ENCODE measurements at places on chromosomes 6 and 20.

- DNase-seq = no peak
Measured at GRCh38 chr6:142874676-142875075, 70.3 kb downstream of the HIVEP2 start.

GRCh38 chr20:43404878-43405277, 52.8 kb upstream of the SRSF6 start:
- no peak for DNase-seq

- no peak for DNase-seq
Measured at GRCh38 chr6:7047966-7048365, 59.8 kb upstream of the RREB1 start.

- DNase-seq = no peak
Measured at GRCh38 chr6:41164551-41165120, 1.7 kb upstream of the TREM2 start.

DNA sequence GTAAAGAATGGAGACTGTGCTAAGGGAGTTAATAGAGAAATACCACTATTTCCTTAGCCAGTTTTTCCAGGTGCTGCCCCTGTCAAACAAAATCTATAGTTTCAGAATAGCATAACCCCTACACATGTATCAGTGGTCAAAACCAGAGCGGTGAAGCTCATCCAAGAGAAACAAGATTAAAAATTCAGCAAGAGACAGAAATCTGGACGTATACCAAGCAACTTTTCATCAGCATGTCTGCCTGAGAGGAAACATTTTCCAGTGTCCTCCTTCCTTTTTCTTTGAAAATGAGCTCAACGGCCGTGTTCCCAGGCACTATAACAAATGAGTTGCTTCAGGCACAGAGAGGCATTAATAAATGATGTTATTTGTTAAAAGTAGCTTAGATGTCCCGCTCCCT, 416.5 kb downstream of the BCKDHB start:
- no peak for DNase-seq

DNA sequence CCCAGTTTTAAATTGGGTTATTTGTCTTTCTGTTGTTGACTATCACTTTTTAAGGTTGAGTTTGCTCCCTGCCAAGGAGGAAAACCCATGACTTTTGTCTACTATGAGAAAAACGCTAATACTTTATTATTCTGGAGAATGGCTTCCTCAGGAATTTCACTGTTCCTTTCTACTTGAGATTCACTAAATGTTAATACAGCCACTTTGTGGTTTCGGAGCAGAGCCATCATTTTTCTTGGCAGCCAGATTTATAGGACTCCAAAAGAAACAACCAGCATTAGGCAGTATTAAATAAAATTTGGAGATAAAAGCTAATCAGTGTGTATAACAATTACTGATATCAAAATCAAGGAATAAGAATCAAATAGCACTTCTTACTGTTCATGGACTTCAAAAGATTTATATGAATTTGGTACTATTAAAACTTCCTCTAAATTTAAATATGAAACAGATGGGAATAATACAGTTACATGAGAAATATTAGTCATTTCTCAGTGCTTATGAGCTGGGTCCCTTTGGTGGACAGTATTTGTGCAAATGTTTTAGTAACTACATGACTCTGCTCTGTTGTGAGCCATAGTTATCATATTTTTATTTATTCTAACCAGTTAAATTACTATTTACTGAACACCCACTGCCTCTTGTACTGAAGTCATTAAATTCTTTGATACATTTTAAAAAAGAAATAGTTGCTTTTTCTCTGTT, 64.1 kb upstream of the FBXO30 start:
- no peak for DNase-seq

GRCh38 chr6:14595751-14596150, 478.2 kb downstream of the CD83 start:
- no peak for DNase-seq
